Activated CD4-positive, CD25-positive, alpha-beta regulatory T cell (primary cell): ENCODE measurements at places on chromosomes 12 and 14.

DNA sequence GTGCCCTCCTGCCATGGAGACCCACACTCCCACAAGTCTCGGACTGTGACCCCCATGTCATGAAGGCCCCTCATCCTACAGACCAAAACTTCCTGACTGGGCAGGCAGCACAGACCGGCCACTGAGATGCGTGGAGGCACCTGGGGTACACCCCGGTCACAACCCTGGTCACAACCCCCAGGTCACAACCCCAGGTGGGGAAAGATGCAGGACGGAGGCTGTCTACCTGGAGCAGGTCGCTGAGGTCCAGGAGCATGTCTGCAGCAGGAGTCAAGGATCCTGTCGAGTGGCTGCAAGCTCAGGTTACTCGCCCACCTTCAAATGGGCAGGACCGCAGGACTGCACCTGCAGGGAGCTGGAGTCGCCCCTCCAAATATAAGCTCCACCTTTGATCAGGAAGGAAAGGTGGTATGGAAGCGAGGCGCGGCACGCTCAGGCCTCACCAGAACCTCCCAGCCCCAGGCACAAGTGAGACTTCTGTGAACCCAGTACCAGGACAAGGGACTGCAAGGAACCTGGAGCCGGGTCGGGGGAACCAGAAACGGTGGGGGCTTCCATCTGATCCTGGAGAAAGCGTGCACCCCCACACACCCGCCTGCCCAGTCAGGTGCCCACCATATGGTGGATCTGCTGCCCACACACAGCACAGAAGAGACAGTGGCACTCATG, 8.1 kb downstream of the BTBD6 start:
- DNase-seq: no peak

GRCh38 chr12:68359674-68360073, 27.5 kb upstream of the MDM1 start:
- DNase-seq: no peak

- DNase-seq: no peak
These were observed 18.5 kb upstream of the CD9 start for GRCh38 chr12:6181583-6182278.

- DNase-seq: no peak
These were observed 8.7 kb downstream of the SHMT2 start for GRCh38 chr12:57237932-57238853.

DNA sequence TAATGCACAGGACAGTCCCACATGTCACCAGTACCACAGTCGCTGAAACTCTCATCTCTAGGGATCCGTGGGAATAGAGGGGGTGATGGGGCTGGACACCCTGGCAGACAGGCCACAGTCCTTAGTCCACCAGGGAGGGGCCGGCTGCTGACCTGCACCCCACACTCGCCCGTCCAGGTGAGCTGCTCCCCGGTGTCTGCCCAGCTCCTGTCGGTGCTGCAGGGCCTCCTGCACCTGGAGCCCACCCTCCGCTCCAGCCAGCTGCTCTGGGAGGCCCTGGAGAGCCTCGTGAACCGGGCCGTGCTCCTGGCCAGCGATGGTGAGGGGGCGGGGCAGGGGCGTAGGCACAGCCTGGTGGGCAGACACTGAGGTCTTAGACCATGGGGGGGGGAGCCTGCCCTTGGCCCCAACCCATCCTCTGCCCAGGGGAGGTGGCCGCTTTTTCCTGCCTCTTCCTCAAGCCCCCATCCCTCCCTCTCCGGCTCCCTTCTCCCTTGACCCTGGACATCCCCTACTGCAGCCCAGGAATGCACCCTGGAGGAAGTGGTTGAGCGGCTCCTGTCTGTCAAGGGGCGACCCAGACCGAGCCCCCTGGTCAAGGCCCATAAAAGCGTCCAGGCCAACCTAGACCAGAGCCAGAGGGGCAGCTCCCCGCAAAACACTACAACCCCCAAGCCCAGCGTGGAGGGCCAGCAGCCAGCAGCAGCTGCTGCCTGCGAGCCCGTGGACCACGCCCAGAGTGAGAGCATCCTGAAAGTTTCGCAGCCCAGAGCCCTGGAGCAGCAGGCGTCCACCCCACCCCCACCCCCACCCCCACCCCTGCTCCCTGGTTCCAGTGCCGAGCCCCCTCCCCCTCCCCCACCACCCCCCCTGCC, 17.1 kb upstream of the ADSS1 start:
- DNase-seq: no peak
